ENCODE measurements at places on chromosomes 6 and 20.

GRCh38 chr6:149840345-149841075 is 23.6 kb downstream of the LRP11 start:
- DNase-seq: peak; percentile 46

DNA sequence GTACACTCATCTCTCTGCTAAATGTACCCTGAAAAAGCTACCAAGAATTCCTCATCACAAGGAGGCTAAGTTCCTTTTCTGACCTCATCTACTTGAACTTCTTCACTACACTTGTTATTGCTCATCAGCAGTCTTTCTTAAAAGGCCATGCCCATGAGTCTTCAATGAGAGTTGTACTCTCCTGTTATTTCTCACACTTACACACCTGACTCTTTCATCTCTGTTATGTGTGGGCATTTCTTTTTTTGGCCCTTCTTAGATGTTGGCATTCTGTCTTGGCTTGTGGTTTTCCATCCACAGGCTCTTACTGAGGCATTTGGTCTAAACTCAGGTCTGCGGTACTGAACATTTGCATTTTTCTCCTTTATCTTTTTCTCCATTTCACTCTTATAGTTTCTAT is 10.7 kb upstream of the SLC17A1 start:
- DNase-seq: no peak

- no peak for DNase-seq
Observed at GRCh38 chr6:127096167-127096566, 22.3 kb upstream of the RSPO3 start.

- peak; percentile 54 for DNase-seq
Observed at GRCh38 chr20:12737900-12738299, 270.9 kb upstream of the SPTLC3 start.

DNA sequence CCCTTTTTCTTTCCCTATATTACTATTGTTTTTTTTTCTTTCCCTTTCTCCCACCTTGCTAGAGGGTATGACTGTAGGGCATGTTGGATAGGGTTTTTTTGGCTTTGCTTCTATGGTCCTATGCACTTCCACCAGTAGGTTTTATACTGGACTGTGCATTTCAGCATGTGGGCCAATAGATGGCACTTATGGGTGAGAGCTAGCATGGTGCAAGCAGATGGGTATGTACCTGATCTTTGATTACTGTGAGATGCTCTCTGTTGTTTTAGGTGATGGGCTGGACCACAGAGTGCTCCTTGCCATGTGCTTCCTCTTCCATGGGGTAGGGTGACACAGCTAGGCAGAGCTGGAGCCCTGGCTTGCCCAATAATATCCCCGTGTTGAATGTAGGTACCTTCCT is 128.5 kb upstream of the CHD6 start:
- no peak for DNase-seq

DNA sequence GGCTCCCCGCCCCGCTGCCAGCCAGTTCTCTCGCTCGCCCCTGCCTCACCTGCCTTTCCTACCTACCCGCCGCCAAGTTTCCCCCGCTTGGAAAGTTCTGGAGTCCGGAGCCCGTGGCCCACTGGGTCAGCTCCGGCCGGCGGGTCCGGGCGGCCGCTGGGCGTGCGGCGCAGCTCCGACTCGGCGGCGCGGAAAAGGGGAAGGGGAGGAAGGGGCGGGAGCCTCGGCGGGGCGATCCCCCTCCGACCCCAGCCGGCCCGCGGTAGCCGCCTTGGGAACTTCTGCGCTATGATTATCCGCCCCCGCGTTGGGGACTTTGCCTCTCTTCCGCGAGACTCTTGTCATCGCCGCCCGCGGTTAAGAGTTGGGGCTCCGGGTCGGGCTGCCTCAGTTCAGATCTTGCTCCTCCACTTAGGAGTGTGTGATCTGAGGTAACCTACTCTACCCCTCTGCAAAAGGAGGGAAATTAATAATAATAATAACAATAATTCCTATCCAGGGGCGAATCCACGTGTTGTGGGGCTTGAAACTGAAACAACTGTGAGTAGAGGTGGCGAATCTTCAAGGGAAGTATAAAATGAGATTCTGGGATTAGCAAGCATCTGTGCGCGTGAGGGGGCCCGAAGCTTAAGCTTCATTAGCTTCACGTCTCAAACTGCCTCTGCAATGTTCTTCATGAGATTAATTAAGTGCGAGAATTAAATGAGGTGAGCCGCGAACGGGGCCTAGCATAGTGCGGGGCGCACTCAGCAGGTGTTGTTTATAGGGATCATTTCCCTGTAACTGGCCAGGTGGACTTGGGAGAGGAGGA is 30.8 kb downstream of the SF3B5 start:
- no peak for DNase-seq

DNA sequence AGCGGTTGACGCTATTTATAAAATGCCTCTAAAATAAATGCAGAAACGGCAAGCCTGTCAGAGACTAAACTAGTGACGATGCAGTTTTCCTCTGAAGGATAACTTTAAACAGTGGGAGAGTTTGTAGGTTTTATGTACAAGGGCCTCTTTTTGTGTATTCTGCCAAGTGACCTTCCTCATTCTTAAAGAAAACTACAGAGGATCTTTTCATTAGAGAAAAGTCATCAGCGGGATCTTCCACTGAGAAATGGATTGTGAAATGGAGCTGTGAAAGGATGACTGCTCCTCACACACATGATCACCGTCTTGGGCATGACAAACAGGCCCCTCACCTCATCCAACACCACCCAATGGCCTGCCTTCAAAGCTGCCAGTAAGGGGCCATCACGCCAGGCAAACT is 89.0 kb upstream of the LYRM2 start:
- no peak for DNase-seq
